ENCODE measurements at places on chromosomes 3 and 15. TPM values are rescaled to one million over a fixed set of nuclear protein-coding genes. Genes with fewer than 3 reads are reported as not detected.

Gene ESYT3
- total RNA-seq, result 0.31 TPM

Gene ACP3
- total RNA-seq, result 13.9 TPM

Gene ACTL6A
- total RNA-seq, result 153 TPM

Gene PATL2
- 1.6 TPM for total RNA-seq

Gene GOLIM4
- 12.2 TPM for total RNA-seq

Gene CAMK2N2
- total RNA-seq, result 2.2 TPM

DNA sequence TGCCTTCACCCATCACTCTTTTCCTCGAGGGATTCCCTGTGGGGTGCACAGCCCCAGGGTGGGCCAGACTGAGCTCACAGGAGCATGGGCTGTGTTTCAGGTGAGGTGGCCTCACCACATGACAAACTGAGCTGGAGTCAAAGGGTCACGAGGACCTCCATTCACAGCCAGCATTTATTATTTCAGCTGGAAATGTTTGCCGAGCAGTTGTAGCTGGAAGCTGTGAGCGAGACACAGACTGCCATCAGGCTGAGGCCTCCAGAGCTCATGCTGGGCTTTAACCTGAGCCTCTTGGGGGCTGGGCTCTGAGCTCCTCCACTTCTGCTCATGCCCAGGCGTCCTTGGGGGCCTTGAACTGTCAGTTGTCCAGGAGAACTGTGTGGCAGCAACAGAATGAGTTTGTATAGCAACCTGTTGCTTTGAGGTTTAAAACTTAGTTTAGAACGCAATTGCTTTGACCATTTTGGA, 57.5 kb downstream of the FLNB start:
- DNase-seq, result no peak

DNA sequence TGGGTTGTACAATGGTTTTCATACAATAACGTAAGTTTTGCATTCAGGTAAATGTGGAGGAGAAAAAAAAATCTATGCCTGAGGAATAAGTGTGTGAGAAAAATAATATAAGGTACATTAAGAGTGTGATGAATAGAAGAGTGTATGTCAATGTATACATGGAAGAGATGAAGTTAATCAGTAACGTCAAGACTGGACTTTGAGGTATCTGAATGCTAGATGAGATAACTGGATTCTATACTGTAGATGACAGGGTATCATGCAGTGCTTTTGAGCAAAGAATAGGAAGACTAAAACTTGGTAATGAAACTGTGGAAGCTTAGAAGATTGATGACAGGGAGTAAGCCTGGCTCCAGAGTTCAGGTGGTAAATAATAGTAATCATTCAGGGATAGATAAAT, 666.7 kb upstream of the SGO1 start:
- DNase-seq, result no peak

DNA sequence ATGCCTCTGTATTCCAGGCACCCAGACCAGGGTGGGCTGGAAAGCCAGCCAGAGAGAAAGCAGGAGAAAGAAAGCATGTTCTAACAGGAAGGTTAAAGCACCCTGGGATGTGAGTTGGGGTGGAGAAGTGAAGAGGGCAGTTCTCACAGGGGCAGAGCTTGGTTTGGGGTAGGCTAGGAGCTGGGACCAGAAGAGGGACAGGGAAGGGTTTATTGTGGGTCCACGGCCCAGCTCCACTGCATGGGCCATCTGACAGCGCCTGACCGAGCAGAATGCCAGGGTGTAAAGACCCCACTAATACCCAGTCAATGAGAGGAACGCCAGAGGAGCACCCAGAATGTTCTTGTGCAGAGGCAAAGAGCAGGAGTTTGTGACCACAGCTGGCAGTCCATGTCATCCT, 27.1 kb upstream of the MAGEF1 start:
- DNase-seq, result no peak

DNA sequence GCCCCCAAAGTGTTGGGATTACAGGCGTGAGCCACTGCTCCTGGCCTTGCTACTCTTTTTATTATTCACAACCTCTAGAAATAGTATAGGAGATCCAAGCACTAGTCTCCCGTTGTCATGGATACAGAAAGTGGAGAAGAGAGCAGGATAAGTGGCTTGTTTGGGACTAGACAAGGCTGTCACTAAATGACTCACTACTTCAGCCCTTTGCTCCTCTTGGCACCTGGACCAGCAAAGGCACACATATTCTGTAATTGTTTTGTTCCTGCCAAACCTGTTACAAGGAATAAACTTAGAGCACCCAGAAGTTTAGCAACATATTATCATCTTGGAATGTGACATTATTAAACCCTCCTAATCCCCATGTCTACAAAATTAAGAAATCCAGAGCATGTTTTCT, 427.2 kb upstream of the THBS1 start:
- no peak for DNase-seq

GRCh38 chr3:193879099-193879863, 256.7 kb upstream of the HES1 start:
- no peak for DNase-seq

DNA sequence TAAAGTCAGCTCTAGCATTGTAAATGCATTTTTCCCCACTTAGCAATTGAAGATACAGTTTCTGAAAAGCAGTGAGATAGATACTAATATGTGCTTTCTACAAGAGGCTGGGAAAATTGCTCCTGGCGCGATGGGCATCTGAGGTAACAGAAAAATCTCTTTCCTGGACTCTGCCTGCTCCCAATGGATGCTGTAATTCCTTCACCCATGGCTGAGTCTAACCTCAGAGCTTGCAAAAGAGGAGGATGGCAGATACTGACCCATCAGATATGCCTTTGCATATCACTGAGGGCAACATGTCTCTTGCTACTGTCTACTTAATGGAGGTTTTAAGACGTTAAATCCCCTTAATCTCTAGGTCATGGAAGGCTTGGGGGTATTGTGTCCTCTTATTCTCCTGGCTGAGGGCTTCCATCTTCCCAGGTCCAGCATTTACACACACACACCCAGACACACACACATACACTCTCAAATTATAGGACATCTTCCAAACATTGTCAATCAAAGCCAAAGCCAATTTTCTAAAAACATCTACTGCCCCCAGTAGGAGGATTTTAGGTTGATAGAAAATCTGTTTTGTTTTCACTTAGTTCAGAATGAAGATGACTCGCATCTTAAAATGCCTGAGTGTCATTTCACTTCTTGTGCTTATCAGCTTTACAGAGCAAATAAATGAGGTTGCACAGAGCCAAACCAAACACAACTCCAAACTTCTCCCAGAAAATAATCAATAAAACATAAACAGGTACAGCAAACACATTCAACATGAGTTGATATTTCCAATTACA, 2.4 kb downstream of the TRPM1 start:
- no peak for DNase-seq

DNA sequence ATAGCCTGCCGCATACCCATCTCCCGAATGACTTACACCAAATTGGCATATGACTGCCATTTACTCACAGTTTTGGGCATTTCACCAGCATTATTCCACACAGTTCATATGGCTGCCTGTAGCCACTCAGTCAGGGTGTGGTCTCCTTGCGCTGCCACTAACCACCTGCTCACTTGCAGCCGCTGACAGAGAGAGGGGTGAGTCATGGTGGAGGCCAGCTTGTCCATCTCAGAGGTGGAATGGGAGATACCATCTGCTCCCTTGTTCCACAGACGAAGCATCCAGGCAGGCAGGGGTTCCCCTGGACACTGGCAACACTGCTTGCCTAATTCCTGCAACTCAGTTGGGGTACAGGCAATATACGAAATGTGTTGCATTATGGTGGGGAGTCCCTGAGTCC, 15.6 kb downstream of the CCRL2 start:
- no peak for DNase-seq

DNA sequence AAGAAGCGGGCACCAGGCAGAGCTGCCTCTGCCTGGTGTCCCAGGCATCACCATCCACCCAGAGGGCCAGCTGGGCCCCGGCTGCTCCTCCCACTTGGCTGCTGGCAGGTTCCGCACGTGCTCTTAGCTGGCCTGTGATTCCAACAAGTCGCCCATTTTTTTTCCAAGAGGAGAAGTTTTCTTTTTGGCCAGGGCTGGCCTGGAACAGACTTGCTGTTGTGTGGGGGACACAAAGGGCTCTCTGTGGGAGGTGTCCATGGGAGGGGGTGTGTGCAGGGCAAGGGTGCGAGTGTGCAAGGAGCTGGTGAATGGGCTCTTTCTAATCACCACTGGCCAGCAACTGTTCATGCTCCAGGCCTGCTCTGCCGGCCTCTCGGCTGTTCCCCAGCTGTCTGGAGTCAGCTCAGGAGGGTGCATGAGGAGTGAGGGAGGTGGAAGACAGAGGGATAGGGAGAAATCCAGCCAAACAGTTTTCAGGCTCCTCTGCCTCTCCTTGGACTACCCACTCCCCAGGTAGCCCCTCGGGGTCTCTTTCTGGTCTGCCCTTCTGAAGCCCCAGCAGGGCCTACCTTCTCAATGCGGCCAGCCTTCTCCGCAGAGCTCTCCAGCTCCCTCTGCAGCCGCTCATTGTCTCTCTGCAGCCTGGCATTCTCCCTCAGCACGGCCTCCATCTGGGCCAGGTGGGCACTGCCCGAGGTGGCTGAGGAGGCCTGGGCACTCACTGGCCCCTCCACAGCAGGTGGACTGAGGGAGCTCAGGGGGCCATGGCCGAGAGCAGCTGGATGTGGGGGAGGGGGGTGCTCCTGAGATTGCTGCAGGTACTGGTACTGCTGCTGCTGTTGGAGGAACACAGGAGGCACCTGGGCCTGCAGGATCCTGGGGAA, 7.1 kb downstream of the AMOTL2 start:
- DNase-seq, result no peak

- DNase-seq, result no peak
These were observed 311.5 kb downstream of the NLGN1 start for GRCh38 chr3:173709026-173709425.

GRCh38 chr3:188365988-188366698, 212.2 kb downstream of the LPP start:
- DNase-seq, result no peak

- DNase-seq, result no peak
These were observed 51.1 kb downstream of the UACA start for GRCh38 chr15:70712271-70712670.

DNA sequence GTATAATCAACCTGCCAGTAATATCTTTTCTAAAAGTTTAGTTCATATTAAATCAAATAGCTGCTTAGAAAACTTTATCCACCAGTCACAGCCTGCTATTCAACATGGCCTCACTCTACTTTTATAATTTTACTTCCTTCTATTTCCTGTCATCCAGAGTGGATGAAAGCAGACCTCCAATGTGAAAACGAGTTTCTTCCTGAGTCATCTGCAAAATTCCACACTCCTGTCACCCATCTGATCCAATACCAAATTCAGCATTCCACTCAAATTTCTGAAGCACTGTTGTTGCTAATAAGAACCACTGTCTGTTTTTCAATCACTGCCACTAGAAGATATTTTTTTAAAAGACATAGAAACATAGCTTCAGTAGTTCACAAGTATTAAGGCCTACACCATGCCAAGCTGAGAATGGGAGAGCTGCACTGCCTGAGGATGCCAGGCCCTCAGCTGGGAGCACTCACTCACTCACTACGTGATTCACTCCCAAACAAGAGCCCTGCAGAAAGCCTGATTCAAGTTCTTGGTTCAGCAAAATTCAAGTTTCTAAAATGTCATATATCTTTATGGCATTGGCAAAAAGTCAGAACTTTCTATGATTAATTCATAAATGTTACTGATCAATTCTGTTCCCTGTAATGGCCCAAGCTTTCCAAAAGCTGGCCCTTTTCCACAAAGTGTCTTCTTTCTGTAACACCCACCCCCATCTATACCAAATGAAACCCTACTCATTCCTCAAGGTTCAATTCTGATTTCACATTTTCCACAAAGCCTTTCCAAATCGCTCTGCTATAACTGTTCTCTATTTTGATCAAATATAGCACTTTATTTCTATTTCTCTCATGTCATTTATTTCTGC, 82.9 kb downstream of the FSIP1 start:
- DNase-seq, result no peak

DNA sequence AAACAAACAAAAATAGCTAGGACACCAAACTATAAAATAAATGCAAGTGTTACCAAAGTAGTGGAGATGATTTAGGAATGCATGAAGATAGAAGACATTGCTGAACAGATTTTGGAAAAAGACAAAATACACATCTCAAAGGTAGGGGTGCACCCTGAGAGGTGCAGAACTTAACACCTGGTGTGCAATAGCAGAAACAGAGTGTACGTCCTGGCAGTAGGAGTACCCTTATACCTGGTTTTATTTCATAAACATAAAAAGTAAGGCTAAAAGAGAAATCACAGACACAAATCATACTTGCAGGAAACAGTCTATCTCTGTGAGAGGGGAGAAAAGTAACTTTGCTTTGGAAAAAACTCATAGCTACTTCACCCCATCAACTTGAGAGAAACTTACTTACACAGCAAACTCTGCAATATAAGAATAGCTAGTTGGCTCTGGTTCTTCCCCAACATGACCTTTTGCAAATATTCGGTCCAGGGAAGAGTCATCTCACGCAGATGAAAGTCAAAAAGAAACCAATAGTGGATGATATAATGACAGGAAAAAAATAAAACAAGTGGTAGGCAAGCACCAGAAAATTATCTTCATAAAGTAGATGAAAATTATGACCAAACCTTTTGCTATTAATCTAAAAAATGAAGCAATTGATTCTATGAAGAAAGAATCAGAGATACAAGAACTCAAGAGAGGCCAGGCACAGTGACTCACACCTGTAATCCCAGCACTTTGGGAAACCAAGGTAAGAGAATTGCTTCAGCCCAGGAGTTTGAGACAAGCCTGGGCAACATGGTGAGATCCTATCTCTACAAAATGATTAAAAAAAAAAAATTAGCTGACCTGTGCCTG, 108.9 kb upstream of the BNIP2 start:
- no peak for DNase-seq

DNA sequence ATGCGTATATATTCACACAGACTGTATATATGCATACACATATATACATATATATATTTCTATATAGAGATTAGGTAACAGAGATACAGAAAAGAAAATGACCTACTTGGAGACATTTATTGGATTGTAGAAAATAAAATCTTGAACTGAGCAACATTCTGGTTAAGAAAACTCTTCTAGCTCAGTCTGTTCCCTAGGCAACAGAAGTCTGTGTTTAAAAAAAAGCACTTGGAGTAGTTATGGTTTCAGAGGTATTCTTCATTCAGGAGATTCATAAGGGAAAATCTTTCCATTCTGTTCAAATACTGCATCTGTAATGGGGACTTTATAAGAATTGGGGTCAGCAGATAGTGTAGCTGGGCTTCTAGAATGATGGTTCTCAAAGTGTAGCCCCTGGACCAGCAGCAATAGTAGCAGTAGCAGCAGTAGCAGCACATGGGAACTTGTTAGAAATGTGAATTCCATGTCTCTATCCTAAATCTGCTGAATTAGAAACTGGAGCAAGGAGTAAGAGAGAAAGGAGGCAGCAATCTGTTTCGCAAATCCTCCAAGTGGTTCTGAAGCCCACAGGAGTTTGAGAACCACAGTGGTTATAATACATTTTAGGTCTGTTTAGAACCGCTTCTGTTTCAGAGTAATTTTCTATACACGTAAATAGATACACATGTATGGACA, 112.8 kb upstream of the TMEM108 start:
- no peak for DNase-seq

DNA sequence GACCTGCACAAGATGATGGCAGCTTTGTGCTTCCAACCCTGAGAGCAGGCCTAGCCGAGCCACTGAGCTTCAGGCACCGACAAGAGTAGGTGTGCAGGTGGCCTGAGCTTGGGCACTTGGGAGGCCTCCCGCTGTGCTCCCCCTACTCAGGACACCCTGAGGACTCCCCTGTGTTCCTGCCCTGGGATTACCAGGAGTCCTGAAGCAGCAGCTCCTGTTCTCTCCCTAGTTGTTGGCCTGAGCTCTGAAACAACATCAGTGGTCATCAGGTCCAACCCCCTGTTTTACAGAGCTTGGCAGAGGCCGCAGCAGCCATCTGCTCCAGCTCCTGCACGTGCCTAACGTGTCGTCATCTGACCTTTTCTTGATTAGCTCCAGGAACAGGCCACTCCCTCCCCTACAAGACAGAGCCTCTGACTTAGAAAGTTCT, 8.0 kb upstream of the MESP2 start:
- DNase-seq, result no peak

All from A673 (cell line).